ENCODE measurements at places on chromosomes 3 and 15. TPM values are rescaled to one million over a fixed set of nuclear protein-coding genes. Genes with fewer than 3 reads are reported as not detected.

DNA sequence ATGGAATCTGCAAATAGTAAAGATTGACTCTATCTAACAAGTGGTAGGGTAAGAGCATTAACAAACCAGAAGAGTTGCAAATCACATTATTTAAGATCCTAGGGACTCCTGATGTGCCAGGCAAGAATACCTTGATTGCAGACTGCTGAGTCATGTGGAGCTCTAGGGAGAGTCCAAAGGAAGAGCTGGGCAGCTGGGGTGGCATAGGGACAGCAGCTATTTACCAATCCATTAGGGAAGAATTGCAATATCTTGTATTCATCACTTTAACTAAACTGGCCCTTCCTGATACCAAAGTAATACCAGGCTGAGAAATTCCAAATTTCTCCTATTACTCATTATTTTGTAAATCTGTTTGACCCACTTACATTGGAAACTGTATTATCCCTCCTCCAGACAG lies 52.2 kb upstream of the ACP3 start:
- no peak for DNase-seq

DNA sequence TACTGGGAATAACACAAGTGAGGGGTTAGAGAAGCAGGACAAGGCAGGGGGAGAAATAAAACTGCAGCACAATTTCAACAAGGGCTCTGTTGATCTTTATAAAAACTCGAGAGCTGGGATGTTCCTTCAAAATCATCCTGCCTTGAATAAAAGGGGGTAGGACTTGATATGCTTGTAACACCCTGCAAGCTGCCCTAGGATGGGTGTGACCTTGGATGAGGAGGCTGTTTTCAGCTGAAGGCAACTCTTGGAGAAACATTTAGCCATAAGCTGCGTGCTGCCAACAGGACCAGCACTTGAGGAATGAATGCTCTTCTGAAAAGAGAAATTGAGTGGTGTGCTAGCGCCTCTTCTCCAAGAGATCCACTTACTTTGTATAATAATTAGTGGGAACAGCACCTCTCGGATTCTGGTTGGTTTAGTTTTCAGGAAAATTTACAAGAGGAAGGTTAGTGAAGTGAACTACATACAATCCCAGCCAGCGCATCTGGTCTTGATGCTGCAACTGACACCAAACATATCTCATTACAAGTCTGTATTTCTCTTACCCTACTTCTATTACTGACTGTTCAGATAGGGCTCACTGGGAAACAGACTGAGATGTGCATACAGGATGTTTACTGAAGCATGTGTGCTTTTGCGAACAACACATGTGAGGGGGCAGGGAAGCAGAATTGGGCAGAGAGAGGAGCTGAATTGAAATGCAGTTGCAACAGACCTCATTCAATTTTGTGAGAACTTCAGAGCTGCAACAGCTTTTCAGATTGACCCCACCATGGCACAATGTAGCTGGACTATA lies 643.0 kb upstream of the GOLIM4 start:
- no peak for DNase-seq

DNA sequence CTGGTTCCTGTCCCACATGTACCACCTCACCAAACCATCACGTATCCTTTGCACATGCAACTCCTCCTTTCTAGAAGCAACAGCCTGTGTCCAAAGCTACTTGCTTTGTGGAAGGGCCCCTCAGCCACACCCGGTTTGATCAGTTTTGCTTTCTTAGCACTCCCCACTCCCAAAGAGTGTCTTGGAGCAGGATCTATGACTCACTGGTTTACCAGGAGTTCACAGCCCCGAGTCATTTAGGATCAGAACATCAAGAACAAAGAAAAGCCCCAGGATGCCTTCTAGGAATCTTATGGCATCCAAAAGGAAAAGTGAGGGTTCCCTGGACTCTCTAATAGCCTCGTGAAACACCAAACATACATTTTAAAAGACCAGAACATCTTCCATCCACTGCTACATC lies 50.7 kb upstream of the IGF1R start:
- DNase-seq, result no peak

DNA sequence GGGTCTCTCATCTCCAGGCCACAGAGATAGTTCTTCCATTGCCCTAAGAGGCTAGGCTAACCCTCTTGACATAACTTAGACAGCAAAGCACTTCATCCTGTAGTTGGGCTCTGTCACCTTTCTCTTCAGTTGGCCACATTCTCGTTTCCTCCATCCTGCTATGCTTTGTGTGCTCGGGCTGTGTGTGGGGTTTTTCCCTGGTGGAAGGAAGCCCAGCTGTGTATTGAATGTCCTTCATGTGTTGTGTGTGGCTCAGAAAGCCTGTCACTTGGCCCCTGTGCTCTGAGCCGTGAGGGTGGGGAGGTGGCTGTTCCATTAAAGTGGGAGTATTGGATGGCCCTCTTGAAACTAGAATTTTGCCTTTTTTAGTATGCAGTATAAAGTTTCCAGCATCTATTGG lies 8.8 kb upstream of the EXOG start:
- no peak for DNase-seq

- DNase-seq, result no peak
Observed at GRCh38 chr15:92429378-92430068, 35.8 kb downstream of the ST8SIA2 start.

The SLC24A1 gene
- 4.4 TPM for total RNA-seq

DNA sequence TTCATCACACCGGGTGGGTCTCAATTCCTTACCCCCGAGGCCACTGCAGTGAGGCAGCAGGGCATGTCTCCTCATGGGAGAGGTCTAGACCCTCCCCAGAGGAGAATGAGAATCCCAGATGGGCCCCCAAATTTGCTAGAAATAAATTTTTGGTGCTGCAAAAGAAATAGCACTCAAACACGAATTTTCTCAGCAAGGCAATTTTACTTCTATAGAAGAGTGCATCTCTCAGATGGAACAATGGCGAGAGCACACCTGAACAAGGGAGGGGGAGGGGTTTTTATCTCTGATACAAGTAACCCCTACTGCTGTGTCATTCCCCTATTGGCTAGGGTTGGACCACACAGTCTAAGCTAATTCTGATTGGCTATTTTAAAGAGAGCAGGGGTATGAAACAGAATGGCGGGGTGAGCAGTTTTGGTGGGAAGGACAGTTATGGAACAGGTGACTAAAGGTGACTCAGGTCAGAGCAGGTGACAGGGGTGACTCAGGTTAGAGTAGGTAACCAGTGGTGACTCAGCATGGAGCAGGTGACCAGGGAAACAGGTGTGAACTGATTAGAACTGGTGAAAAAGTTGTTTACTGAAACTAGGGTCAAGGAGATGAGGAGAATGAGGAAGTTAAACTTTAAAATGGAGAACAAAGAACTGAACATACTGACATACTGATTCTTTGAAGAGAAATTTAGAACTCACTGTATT lies 93.0 kb upstream of the WNT7A start:
- DNase-seq, result no peak

GRCh38 chr3:131020122-131020693 lies 6.4 kb downstream of the ASTE1 start:
- no peak for DNase-seq

The P2RY1 gene
- total RNA-seq, result 0.49 TPM

GRCh38 chr15:44066211-44066827 lies 128.8 kb downstream of the FRMD5 start:
- peak; percentile 40 for DNase-seq

Data from activated T-helper 1 cell treated with anti-CD3 and anti-CD28 coated beads, Interleukin-12 subunit alpha, Interleukin-12 subunit beta, Interleukin-2, Interleukin-4 antibody, amounts not matched to agents 30 ng/mL and 10 ng/mL and 1 ng/mL, durations not matched to agents 14 hours and 24 hours and 36 hours (primary cell).